GM10248 (cell line): ENCODE measurements at places on chromosomes 16 and 17.
A peak's percentile ranks its signal among the peaks of the same experiment; 100 is the strongest.

- no peak for DNase-seq
These were observed 3.5 kb downstream of the CTRB1 start for GRCh38 chr16:75222271-75222783.

GRCh38 chr17:4892499-4893221 is 6.7 kb upstream of the C17orf107 start:
- DNase-seq = no peak

GRCh38 chr16:19842426-19843157 is 42.1 kb downstream of the GPRC5B start:
- no peak for DNase-seq

- no peak for DNase-seq
These were observed 137.5 kb downstream of the ZFHX3 start for GRCh38 chr16:72910381-72910780.

GRCh38 chr16:2042986-2043666 is 4.5 kb downstream of the NTHL1 start:
- no peak for DNase-seq

DNA sequence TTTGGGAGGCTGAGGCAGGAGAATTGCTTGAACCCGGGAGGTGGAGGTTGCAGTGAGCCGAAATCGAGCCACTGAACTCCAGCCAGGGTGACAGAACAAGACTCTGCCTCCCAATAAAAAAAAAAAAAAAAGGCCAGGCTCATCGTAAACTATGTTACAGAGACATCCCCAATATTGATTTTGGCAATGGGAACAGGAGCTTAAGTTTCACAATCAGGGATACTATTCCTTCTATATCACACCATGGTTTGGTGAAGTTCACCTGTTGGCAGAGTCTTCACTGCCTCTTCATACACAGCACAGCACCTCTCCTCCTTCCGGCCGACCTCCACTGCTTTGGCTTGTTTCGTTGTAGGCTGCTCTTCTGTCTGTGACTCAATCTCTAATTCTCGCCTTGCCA is 21.2 kb downstream of the UTP6 start:
- DNase-seq = no peak

- peak; percentile 48 for DNase-seq
These were observed 681 bp downstream of the USP43 start for GRCh38 chr17:9645851-9646545.

GRCh38 chr17:12522336-12522735 is 143.4 kb upstream of the MYOCD start:
- no peak for DNase-seq

DNA sequence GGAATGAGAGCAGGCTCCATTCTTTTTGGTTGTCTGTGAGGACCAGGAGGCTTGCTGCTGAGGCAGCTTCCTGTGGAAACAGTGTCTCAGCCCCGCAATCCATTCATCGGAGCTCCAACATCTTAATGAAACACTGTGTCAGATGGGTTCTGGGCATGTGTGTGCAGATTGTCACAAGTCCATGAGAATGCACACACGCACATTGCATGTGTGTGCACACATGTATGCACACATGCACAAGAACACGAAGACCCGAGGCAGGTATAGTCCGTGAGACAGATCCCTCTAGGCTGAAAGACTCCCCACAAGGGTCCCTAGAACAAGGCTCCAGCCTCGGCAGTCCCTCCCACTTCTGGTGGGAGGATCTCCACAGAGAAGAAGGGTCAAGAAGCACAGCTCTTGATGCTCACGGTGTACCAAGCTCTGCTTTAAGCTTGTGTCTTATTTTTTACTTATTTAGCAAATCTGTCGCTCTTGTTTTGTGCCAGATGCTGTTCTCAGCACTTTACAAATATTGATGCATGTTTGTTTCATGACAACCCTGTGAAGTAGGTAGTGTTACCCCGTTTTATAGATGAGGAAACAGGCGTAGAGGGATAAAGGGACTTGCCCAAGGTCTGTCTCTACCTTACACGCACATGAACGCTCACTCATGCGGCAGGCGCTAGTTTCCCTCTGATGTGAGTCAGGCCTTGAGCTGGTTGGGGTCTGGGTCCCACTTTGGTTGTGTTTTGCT is 213.1 kb downstream of the SEC14L1 start:
- DNase-seq = peak; percentile 8

GRCh38 chr17:6666077-6666521 is 14.5 kb downstream of the C17orf100 start:
- peak; percentile 79 for DNase-seq

GRCh38 chr16:75065149-75065505 is 51.5 kb downstream of the LDHD start:
- no peak for DNase-seq

DNA sequence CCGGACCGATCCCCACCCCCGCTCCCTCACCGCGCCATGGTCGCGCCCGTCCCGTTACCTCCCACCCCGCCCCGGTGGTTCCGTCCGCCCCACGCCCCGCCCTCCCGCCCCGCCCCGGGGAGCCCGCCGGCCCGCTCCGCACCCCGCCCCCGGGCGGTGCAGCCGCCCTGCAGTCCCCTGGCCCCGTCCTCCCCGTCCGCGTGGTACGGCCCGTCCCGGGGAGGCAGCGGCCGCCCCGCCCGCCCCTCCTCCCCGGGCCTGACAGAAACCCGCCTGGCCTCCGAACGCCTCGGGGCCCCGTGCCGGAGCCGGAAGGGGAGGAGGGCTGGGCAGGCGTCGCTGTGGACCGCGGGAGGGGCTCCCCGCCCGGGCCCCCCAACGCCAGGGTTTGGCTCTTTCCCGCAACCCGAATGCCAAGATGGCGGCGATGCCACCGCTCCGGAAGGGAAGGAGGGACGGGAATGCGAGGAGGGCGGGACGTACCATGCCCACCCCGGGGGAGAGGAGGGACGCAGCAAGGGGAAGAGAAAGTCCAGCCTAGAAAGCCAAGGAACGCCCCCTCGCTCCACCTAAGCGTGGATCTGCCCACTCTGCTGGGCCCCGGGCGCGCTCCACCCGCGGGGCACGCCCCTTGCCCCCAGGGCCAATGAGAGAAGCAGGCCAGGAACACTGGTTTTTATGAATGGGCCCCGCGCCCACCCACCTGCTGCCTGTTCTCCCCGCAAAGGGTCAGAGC is at the start of gene PIP4K2B:
Gene PIP4K2B (minus strand): TSS at position 56 of the 736 bp plus-strand sequence. CDS start 132 bp downstream, outside the sequence.
- peak; percentile 97 for DNase-seq

DNA sequence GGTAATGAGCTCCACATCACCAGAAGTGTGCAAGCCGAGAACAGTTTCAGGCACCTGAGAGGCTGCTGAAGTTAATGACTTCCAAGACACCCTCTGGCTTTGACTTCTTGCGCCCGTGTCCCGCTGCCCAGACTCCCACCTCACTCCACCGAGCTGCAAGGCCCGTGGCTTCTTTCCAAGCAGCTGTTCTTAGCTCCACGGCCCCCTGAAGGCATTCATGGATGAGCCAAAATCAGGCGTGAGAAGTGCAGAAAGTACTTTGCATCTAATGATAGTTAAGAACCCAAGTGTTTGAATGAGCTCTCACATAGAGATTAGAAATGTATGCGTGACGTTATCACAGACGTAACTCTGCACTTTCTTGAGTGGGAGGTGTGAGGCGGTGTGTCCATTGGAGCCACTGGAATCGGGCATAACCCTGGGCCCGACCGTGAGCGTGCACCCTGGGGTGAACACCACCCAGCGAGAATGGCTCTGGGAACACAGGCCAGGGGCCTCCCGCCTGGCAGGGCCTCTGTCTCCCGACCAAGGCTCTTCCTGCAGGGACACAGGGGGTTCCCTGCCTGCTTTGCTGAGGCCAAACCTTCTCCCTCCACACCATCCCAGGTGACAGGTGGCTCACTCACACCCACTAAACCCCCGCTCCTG is 11.0 kb downstream of the NPTX1 start:
- DNase-seq = no peak

GRCh38 chr16:72834499-72834898 is 213.4 kb downstream of the ZFHX3 start:
- no peak for DNase-seq

DNA sequence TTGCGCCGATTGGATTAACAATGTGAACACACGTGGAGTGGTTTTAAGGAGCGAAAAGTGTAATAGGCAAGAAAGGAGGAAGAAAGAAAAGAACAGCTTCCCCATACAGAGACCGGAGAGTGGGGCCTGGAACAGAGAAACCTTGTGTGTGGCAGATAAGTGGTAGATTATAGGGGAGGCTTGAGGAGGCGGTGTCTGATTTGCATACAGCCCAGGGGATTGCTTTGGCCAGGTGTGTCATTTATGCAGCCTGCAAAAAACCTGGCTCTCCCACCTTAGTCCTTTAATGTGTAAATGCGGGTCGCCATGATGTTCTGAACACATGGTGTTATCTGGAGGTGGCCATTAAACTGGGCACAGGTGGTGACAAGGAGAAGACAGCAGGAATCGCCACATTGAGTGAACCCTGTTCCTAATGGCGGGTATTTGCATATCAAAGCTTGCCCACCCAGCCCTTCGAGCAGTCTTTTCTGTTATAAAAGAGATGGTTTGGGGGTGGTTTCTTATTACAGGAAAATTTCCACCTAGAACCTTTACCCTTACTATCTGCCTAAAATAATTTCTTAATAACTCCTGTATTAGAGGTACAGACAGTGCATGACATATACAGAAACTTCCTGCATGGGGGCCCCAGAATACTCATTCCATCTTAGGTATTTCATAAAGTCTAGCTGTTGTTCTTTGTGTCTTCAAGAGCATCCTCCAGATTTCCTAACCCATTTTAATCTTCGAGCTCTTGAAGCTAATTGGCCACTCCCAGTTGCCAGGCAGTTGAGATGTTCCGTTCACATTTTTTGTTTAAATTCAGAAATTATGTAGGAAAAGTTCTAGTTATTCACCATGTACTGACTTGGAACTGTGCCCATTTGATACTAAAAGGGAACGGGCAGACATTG is 292.5 kb downstream of the RBFOX1 start:
- no peak for DNase-seq

DNA sequence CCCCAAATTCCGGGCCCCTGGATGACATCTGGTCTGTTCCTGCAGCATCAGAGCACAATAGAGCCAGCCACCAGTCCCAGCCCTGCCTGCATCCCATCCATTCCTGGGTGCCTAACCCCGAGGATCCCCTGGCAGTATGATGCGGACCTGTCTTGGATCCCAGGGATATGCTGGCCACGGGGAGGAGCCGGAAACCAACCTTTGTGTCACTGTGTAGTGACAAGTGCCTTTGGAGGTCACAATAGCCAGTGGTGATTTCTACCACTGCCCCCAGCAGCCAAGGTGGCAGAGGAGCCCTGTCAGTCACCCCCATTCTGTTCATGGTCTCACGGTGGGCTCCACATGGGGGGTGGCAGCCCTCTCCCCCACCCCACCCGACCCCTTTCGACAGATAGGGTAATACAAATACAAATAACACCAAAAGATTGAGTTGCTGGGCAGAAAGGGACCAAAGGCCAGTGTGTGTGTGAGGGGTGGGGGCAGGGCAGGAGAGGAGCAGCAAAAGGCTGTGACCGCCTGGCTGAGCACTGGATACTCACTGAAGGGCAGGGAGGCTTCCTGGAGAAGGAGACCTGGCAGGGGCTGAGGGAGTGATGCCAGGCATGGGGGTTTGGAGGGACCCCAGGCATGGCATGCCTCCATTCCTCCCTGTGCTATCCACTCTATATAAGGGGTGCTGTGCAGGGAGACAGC is 29.0 kb upstream of the MEOX1 start:
- DNase-seq = no peak

- no peak for DNase-seq
These were observed 15.5 kb upstream of the SLC4A1 start for GRCh38 chr17:44283344-44284023.

DNA sequence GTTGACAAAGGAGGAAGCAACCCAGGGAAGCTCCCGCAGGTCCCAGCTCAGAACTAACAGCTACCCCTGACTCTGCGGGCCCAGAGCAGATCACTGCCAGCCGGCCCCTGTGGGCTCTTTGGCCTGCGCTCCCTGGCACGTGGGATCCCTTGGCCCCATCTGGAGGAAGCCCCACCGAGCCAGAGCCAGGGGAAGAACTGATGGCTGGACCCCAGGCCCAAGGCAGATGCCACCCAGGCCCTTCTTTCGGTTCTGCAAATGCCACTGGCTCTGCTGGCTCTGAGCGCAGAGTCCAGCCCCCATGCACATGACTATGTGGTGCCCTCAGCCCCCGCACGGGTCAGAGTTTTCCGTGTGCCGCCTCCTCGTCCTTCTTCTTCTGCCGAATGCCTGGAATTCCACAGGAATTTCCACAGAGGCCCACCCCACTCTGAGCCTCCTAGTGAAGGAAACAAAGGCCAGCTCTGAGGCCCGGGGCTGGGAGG is 35.8 kb upstream of the SNN start:
- no peak for DNase-seq

GRCh38 chr17:57407287-57408070 is 151.2 kb downstream of the MSI2 start:
- DNase-seq = no peak

- no peak for DNase-seq
These were observed at the start of gene SPEM1 for GRCh38 chr17:7419819-7420610. SPEM1 (plus strand) TSS chr17:7420324; CDS start chr17:7420385, 61 bp downstream.

- DNase-seq = no peak
These were observed 17.5 kb downstream of the KRT33A start for GRCh38 chr17:41333098-41333497.

GRCh38 chr17:50111673-50112655 is 16.8 kb downstream of the PDK2 start:
- DNase-seq = no peak

DNA sequence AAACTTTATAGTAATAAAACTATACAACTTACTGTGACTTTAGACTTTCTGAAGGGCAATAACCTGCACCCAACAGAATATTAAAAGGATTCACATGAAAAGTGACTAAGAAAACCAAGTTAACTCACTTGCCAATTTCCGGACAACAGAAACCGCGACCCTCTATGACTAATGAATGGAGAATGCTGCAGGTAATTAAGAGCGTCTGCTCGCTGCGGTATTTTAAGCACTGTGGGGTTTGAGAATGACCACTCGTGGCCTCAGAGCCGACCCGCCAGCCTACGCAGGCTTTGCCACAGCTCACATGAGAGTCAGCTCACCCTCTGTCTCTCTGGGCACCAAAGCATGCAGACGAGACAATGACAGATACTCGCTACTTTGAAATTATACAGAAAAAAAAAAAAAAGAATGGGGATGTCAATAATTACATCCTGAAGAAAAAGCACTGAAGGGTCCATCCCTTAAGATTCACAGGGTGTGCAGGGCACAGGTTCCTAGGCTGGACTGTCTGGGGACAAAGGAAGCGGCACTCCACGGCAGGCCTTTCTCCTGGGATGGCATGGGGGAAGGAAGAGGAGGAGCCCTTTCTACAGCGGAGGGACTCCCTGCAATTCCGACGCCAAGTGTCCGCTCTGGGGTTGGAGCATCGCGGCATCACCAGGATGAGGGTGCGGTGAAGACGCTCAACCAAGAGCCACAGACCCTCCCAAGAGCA is 35.0 kb downstream of the ZCCHC14 start:
- DNase-seq = peak; percentile 33

DNA sequence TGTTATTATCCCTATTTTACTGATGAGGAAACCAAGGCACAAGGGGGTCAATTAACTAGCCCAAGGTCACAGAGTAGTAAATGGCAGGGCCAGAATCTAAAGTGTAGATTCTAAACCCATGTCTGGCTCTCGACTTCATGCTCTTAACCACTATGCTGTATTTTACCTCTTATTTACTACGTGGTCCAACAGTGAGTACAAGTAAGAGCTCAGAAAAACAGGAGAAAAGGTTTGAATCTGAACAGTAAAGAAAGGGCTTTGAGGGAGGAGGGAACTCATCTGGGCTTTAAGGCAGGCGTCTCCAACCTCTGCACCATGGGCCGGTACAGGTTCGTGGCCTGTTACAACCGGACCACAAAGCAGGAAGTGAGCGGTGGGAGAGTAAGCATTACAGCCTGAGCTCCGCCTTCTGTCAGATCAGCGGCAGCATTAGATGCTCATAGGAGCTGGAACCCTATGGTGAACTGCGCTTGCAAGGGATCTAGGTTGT is 62.9 kb downstream of the SMURF2 start:
- no peak for DNase-seq
